Suprapubic skin (tissue), 4 donors: ENCODE measurements at places on chromosomes 12 and 14.

DNA sequence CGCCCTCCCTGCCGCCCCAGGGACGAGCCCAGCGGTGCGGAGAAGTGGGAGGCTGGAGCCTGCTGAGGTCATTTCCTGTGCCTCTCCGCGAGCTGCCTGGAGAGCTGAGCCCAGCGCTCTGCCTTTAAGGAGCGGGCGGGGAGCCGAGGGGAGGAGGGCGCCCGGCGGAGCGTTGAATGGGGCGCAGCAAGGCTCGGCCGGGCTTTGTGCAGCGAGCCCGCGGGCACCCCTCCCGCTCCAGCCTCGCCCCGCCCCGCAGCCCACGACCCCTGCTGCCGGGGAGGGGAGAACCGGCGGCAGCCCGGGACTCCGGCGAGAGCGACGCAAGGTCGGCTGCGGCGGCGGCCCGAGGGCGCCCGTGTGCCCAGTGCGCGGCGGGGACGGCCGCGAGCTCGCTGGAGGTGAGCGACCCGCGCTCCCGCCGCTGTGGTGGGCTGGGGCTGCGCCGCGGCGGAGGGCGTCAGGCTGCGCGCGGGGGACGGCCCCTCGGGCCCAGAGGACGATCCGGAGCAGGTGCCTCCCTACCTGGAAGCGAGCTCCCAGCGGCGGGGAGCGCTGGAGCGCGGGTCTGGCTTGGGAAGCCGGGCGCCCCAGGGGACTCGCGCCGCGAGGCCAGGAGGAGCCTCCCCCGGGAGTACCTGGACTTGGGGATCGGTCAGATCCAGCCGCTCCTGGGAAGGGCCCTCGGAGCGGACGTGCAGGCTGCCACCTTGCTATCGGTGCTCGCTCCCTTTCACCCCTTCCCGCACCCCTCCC lies at the start of gene PLEKHH1:
PLEKHH1 (plus strand) TSS at position 293 of the 756 bp plus-strand sequence. CDS start 8,578 bp downstream, outside the sequence.
- DNase-seq = peak; percentile 75

DNA sequence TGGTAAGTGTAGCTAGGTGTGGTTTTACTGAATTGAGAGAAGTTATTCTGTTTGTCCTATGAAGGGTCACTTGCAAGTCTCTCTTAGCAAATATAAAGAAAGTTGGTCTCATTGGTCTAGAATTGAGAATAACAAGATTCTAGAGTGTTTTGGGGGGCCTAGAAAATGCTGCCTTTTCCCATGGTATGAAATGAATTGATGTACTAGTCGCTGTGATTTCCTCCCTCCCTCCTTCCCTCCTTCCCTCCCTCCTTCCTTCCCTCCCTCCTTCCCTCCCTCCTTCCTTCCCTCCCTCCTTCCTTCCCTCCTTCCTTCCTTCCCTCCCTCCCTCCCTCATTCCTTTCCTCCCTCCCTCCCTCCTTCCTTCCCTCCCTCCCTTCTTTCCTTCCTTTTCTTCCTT lies 166.7 kb upstream of the RGS6 start:
- no peak for DNase-seq

- DNase-seq = peak; percentile 84
These were observed 25.9 kb downstream of the CD9 start for GRCh38 chr12:6226002-6226678.

DNA sequence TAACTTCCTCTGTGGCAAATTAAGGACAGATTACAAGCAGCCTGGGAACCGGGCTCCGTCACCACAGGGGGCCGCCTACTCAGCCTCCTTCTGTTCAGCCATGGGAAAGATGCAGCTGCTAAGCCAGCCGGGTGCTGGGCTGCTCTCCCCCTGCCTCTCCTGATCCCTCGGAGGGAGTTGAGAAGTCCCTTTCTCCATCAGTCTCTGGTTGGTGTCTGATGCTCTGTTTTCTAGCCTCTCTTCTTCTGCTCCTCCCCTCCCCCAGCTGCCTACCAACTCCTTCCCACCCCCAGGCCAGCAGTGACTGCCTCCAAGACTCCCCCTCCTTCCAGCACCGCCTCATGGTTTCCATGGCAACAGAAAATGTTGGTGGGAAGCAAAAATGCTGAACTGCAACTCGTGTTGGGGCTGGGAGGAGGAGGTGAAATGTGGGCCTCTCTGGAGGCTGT lies 486.7 kb downstream of the APAF1 start:
- no peak for DNase-seq

DNA sequence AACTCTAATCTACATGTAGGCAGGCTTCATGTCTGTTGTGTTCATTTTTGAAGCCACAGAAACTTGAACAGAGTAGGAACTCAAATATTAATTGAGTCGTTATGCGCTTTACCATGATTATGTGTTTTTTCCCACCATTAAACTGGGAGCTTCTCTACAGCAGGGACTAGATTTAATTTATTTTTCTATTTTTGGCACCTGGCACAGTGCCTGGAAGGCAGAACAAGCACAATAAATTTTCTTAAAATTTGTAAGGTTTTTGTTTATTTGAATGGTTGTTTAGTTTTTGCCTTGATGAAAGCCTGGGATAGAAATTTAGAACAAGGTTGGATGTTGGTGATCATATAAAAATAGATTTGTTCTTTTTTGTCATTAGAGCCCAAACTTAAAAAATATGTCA lies 221.7 kb upstream of the PLEKHG7 start:
- no peak for DNase-seq

DNA sequence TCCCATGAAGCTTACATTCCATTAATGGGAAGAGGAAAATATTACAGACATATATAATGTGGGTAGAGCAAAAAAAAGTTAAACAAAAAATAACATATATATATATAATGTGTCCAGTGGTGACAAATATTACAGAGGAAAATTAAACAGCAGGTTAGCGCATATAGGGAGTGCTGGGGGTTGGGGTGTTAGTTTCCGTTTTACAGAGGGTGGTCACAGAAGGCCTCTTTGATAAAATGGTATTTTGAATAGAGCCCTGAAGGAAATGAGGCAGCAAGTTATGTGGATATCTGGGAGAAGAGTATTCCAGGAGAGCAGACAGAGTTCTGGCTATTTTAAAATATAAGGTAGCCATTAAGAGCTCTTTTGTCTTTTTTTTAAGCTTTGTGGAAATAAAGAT lies 73.2 kb downstream of the DCAF5 start:
- DNase-seq = no peak

DNA sequence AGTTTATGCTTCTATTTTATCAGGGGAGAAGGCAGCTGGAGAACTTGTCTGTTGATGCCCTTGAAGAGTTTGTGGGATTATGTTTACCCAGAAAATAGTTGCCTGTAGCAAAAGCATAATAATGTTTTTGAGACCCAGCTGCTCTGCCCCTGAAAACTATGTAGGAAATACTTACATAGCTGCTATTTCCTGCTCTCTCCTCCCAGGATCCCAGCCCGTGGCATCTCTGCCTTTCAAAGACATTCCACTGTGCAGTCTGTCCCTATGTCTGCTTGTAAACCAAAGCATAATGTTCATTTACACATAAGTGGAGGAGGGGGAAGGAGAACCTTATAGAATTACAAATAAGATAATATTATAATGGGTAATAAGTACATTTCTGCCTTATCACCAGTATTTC lies 198.7 kb downstream of the SYT1 start:
- no peak for DNase-seq
